ENCODE measurements at places on chromosomes 16 and 17.
A peak's percentile ranks its signal among the peaks of the same experiment; 100 is the strongest.

DNA sequence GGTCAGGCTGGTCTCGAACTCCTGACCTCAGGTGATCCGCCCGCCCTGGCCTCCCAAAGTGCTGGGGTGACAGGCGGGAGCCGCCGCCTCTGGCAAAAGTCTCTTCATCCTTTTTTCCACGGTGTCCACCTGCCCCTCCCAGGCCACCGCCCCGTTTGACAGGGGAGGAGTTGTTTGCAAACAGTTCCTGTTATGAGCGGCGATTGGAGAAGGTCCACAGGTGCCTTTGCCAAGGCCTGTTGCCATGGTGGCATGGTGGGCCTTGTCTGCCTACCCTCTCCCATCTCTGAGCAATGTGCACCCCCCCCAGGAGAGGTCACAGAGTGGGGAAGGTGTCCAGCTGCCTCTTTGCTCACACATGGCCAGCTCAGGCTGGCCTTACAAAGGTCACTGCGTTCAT, 16.0 kb upstream of the RAP1GAP2 start:
- DNase-seq: no peak

DNA sequence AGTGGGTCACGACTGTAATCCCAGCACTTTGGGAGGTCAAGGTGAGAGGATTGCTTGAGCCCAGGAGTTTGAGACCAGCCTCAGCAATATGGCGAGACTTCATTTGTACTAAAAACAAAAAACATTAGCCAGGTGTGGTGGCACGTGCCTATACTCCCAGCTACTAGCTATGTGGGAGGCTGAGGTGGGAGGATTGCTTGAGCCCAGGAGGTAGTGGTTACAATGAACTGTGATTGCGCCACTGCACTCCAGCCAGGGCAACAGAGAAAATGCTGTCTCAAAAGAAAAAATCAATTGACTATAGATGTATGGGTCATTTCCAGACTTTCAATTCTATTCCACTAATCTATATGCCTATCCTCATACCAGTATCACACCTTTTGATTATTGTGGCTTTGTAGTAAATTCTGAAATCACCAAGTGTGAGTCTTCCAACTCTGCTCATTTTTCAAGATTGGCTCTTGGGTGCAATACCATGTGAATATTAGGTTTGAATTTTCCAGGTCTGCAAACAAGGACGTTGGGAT, 27.2 kb upstream of the CEP20 start:
- no peak for DNase-seq

GRCh38 chr16:2761472-2761871, 9.0 kb downstream of the SRRM2 start:
- no peak for DNase-seq

DNA sequence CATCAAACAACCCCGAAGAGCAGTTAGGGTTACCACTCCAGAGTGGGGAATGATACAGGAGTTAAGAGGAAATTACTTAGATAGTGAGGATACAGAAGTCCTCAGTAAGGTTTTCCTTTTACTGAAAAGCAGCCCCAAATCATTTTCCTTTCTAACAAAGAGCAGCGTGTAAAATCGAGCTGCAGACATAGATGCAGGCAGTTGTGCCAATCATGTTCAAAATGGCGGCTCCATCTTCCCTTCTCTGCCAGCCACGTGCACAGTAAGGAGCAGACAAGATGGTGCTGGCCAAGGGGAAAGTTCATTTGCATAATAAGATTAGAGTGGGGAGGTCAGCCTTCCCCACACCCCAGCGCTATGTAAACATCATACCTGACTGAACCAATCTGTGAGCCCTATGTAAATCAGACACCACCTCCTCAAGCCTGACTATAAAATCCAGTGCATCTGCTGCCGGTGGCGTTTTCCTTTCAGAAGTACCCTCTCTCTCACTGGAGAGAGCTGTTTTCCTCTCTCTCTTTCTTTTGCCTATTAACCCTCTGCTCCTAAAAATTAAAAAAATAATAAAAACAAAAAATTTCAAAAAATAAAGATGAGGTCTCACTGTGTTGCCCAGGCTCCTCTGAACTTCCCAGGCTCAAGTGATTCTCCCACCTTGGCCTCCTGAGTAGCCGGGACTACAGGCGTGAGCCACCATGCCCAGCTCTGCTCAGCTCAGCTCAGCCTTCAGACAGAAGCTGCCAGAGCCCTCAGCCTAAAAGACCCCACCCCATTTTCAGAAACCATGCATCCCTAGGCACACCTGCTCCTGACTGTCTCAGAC, 2.6 kb upstream of the SRL start:
- no peak for DNase-seq

- DNase-seq: no peak
Observed at GRCh38 chr16:53753431-53753830, 49.5 kb downstream of the FTO start.

DNA sequence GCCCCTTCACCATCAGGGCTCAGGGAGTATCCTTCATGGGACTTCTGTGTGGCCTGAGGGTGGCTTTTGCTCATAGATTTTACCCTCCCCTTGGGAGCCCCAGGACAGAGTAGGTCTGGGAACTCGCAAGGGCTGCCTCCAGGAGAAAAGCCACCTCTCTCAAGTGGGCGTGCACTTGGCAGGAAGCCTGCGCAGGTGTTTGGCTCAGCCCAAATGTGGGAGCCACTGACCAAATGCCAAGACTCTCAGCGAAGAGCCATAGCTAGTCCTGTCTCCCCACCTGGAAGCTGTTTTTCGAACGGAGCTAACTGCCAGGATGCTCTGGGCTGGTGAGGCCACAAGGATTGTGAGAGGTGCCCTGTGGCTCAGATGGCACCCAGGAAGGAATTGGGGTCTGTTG, 2.0 kb upstream of the HSD17B2 start:
- DNase-seq: no peak

- DNase-seq: no peak
Observed at GRCh38 chr17:72481572-72481971, 360.8 kb downstream of the SOX9 start.

DNA sequence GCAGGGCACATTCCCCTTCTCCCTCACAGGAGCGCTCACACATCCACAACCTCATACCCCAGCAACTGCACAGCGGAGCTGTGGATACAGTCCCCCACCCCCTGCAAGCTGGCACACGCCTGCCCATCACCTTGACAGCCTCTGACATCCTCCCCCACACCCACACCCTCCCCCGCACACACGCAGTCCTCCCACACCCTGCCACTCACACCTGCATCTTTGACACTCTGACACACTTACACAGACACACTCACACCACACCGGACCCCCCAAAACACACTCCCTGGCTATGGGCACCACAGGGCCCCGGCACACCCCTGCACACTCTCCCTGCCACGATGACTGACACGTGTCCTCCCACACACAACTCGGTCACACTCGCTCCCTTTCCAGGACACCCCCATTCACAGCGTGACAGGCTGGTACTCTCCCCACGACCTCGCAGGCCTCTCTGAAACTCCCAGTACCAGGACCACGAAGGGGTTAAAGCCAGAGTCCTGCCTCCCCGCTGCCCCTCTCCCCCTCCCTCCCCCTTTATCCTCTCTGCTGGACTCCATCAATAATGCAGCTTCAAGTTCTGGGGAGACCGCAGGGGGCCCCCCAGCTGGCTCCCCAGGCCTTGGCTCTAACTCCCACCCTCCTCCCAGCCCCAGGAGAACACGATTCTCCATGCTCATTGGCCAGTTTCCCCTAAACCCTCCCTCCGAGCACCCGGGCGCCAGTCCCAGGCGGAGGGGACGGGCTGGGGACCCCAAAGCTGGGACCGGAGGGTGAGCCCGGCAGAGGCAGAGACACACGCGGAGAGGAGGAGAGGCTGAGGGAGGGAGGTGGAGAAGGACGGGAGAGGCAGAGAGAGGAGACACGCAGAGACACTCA, at the start of gene PPP1R1B:
Gene PPP1R1B (plus strand): TSS at position 782 of the 876 bp plus-strand sequence. CDS start 441 bp downstream, outside the sequence.
- no peak for DNase-seq

GRCh38 chr17:17388657-17389496, 85.7 kb downstream of the NT5M start:
- no peak for DNase-seq

GRCh38 chr17:48374650-48375230, 55.3 kb downstream of the SKAP1 start:
- peak; percentile 45 for DNase-seq

DNA sequence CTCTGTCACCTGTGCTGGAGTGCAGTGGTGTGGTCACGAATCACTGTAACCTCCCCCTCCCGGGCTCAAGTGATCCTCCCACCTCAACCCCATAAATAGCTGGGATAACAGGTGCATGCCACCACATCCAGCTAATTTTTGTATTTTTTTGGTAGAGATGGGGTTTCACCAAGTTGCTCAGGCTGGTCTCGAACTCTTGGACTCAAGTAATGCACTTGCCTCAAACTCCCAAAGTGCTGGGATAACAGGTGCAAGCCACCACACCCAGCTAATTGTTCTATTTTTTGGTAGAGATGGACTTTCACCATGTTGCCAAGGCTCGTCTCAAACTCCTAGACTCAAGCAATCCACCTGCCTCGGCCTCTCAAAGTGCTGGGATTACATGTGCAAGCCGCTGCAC, 86.5 kb downstream of the STH start:
- no peak for DNase-seq

- DNase-seq: no peak
Observed at GRCh38 chr16:78762222-78762621, 662.8 kb downstream of the WWOX start.

- no peak for DNase-seq
Observed at GRCh38 chr17:64775701-64776570, 113.8 kb upstream of the SMURF2 start.

GRCh38 chr17:40602445-40603443, 37.5 kb upstream of the CCR7 start:
- DNase-seq: no peak

Measured in HS-27A (cell line).